ENCODE measurements at places on chromosomes 5 and 9. TPM values are rescaled to one million over a fixed set of nuclear protein-coding genes. Genes with fewer than 3 reads are reported as not detected.

The CDKN2A gene
- total RNA-seq, result not detected

The TAS2R1 gene
- not detected for total RNA-seq

The CCNJL gene
- total RNA-seq, result 11.2 TPM

The TMEM215 gene
- total RNA-seq, result not detected

The CORO2A gene
- total RNA-seq, result 1.1 TPM

The FAM153A gene
- not detected for total RNA-seq

The FAM219A gene
- total RNA-seq, result 19.2 TPM

The SNX24 gene
- total RNA-seq, result 23.9 TPM

Measured in A549 treated with DMSO at 1 μM for 4 hours (cell line).